ENCODE measurements at places on chromosomes 11 and 22.

GRCh38 chr11:69359735-69360480 is 66.0 kb downstream of the MYEOV start:
- DNase-seq: no peak

DNA sequence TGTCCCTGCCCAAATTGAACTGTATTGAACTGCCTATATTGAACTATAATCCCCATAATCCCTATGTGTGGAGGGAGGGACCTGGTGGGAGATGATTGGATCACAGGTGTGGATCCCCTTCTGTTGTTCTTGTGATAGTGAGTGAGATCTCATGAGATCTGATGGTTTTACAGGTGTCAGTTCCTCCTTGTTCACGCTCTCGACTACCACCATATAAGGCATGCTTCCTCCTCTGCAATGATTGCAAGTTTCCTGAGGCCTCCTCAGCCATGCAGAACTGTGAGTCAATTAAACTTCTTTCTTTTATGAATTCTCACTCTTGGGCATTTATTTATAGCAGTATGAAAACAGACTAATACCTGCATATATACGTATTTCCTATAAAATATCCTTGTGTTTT is 206.5 kb upstream of the PDGFD start:
- DNase-seq: no peak

DNA sequence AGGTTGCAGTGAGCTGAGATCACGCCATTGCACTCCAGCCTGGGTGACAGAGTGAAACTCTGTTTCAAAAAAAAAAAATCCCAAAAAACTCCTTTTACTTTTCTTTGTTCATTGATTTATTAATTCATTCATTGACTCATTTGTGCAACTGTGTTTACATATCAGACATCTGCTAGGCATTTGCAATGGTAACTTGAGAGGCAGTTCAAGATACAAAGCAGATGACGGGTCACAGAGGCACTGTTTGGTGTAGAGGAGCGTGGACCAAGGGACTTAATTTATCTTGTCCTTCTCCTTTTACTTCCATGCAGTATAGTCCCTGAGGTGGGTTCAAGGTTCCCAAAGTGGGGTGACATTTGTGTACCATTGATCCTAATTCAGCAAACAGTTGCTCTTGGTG is 71.4 kb downstream of the KIAA1671 start:
- no peak for DNase-seq

- DNase-seq: no peak
Measured at GRCh38 chr11:44328138-44328660, 18.3 kb upstream of the ALX4 start.

- no peak for DNase-seq
Measured at GRCh38 chr22:29217827-29218757, 12.4 kb downstream of the EMID1 start.

GRCh38 chr22:42929838-42930155 is 72.7 kb upstream of the ARFGAP3 start:
- no peak for DNase-seq

- DNase-seq: no peak
Measured at GRCh38 chr11:17563231-17563646, 16.2 kb downstream of the OTOG start.

- peak; percentile 41 for DNase-seq
Measured at GRCh38 chr11:47980088-47980906, at the start of gene PTPRJ. TSS of gene PTPRJ (plus strand) at chr11:47980559. CDS start at chr11:47980913, 354 bp downstream.

GRCh38 chr11:71438650-71439049 is 9.5 kb downstream of the DHCR7 start:
- DNase-seq: no peak

DNA sequence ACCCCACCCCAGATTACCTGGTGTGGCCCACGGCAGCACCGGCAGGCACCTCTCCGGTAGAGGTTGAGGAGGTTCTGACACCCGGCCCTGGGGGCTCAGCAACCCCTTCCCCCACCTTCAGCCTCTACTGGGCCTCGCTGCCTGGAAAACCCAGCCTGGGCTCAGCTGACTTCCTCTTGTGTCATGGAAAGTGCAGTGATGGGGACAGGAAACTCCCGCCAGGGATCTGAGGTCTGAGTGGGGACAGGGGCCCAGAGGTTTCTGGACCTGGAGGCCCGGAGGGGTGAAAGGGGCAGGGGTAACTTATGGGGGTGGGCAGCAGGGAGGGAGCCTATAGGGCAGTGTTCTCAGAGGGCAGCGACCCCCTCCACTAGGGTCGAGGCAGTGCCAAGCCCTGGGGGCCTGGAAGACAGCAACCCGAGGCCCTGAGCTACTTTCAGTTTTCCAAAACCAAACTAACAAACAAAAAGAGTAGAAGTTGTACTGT is 10.0 kb upstream of the CD5 start:
- DNase-seq: peak; percentile 78

- DNase-seq: no peak
Measured at GRCh38 chr11:73140213-73141030, 1.7 kb downstream of the FCHSD2 start.

DNA sequence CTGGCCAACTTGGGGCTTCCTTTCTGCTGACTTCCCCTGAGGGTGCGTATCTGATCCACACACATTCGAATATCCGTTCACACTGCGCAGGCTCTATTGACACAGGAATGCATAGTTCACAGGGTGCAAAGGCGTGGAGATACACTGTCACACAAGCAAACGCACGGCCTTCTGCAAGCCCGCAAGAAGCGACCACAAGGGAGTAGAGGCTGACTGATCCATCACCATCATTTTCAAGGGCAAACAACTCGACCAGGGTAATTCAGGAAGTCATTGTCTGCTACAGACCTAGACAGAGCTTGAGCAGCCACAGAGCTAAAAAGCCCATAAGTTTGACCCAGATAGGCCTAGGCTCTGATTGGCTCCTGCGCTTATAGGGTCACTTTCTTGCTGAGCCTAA is 392.3 kb downstream of the MN1 start:
- DNase-seq: no peak

DNA sequence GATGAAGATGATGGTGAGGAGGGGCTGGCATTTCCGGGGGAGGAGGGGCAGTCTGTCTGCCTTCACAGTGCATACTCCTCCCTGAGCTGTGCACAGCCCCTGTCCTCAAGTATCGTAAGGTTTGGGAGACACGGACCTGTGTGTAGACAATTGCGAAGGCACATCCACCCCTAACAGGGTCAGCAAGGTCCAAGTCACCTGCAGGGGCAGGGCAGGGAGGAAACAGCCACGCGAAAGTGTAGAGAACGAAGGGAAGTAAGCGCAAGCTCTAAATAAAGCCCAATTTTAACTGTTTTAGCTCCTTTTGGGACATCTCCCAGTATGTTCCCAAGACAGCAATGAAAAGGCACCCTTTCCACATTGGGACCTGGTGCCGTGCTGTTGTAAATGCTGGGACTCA is 448.2 kb downstream of the TBC1D22A start:
- no peak for DNase-seq

- DNase-seq: no peak
Measured at GRCh38 chr11:27355575-27356104, 7.4 kb downstream of the CCDC34 start.

DNA sequence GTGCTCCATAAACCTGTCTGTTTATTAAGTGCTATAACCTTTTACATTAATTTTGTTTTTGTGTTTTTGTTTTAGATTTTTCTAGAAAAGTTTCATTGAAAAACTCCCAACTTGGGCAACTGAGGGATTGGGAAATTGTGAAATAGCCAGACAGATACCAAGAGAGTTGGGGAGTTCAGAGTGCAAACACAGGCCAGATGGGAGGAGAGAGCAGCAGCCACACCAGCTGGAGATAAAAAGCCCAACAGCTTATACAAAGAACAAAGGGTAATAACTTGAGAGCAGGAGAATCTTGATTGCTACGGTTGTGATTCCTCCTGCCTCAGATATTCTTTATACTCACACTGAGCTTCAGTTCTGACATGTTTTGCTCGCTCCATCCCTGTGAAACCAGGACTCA is 1642.2 kb downstream of the LRRC4C start:
- no peak for DNase-seq

- DNase-seq: no peak
Measured at GRCh38 chr11:119599864-119600541, 129.0 kb downstream of the NECTIN1 start.

- no peak for DNase-seq
Measured at GRCh38 chr22:46661221-46661851, 41.1 kb downstream of the GRAMD4 start.

DNA sequence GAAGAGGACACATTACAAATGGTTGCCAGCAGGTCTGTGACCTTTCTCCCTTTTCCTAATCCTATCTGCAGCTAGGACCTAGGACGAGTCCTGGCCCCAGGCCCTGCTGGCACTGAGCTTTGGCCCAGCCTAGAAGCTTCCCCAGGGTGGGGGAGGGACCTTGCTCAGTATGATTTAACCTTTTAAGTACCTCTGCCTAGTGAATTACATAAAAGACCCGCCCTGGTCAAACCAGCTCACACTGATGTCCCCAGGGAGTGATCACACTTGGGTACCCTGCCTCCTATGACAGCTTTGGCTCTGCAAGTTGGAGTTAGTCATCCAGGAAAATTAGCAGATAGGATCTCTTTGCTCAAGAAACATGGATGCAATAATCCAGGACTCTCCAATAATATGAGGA is 21.9 kb downstream of the ASCC2 start:
- DNase-seq: no peak

- no peak for DNase-seq
Measured at GRCh38 chr11:21615955-21616371, 576.9 kb upstream of the ANO5 start.

GRCh38 chr11:98153752-98154151 is 867.0 kb upstream of the CNTN5 start:
- DNase-seq: no peak

DNA sequence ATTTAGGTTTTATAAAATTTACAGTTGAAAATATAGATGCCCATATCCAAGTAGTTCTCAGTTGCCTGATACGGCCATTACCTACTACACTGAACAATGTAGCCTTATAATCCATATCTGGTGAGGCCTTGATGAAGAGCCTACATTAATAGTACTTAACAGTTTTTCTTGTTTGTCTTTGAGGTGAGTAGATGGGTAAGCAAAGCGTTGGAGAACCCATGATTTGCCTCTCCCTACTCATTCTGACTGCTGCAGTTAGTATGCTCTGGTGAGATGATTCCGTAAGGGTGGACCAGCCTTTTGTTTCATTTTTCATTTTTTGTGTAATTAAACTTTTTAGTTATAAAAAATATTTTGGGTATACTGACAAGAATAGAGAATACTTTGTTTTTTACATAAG is 11.4 kb downstream of the PAAF1 start:
- no peak for DNase-seq

DNA sequence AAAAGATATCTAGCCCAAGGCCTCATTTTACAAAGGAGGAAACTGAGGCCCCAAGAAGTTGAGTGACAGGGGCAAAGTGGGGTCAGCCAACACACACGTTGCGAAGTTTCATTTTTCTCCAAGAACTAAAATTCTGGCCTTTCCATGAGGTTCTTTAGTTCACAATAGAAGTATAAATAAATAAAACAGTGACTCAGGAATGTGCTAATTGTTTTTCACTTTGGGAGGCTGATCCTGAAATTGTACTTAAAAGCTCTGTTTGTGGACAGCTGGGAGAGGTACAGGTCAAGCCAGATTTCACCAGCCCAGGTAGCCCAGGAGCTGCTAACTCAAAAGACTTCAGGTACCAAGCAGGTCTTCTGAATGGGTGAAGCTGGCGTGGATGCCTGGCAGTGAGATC is 105.2 kb downstream of the TRAF6 start:
- DNase-seq: no peak

GRCh38 chr11:94046796-94047195 is 25.6 kb downstream of the HEPHL1 start:
- DNase-seq: no peak

GRCh38 chr22:25942115-25942855 is 200.3 kb downstream of the MYO18B start:
- DNase-seq: no peak

DNA sequence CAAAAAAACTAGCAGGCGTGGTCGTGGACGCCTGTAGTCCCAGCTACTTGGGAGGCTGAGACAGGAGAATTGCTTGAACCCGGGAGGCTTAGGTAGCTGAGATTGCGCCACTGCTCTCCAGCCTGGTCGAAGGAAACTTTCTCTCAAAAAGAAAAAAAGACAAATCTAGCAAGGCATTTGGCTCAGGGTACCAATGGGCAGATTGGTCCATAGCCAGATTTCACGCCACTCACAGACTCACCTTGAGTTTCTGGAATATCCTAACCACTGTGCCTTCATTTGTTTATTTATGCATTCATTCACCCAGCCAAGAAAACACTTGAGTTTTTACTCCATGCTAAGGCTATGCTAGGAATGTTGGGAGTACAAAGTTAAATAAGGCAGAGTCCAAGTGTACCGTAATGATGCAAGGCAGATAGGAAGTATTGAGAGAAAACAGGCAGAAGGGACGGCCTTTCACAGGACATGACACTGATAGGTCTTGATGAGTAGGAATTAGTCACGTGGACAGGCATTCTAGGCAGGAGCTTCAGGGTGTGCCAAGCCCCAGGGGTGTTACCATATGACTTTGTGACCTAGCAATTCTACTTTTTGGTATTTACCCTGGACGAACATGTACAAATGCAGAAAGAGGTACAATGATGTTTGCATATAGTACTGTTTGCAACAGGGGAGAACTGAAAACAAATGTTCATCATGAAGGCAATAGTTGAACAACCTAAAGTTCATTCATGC is 3.0 kb upstream of the PACSIN3 start:
- DNase-seq: no peak

Data from stimulated activated naive B cell treated with anti-CD40 and anti-IgM and Interleukin-4, amounts not matched to agents 10 μg/mL and 1 μg/mL and 100 μg/mL, for 72 hours (primary cell).